ENCODE measurements at places on chromosomes 3 and 15.

DNA sequence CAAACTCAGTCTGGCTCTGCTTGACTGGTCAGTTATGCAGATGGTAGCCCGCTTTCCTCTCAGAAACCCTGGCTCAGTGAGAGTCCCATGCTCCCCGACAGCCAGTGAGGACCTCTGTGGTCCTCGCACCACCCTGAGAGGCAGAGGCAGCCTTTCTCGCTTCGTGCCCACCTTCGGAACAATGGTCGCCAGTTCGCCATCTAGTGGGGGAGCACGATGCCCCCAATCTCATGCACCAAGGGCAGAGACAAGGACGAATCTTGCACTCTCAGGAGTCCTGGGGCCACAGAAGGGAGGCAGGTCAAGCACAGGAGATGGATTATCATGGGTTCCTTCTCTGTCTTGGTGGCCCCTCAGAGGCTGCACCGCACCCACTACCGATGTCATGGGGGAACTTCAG lies 75.2 kb downstream of the RHCG start:
- DNase-seq = no peak

DNA sequence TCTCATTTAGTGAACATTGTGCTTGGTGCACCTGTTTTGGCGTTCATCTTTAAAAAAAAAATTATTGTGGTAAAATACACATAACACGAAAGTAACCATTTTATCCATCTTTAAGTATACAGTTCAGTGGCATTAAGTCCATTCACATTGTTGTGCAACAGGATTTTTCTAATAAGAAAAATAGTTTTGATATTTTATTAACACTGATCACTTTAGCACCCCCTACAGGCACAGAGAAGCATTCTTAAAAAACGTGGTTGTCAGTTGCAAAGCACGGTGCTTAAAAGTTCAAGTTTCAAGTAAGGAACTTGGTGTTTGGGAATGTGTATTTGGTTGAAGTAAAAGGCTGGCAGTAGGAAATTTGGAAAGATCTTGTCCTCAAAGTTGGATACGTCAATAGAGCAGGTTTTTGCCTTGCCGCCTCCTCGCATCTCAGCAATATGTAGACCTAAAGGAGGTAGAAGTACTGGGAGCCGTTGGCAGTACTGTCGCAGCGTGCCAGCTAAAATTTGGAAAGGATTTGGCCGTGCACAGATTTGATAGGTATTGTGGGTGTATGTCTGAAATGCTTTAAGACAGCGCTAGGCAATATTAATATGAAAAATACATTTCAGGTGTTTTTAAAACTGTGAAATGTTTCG lies 110.4 kb downstream of the LRRC28 start:
- no peak for DNase-seq

GRCh38 chr15:94228611-94229010 lies 2.8 kb upstream of the MCTP2 start:
- DNase-seq = no peak

DNA sequence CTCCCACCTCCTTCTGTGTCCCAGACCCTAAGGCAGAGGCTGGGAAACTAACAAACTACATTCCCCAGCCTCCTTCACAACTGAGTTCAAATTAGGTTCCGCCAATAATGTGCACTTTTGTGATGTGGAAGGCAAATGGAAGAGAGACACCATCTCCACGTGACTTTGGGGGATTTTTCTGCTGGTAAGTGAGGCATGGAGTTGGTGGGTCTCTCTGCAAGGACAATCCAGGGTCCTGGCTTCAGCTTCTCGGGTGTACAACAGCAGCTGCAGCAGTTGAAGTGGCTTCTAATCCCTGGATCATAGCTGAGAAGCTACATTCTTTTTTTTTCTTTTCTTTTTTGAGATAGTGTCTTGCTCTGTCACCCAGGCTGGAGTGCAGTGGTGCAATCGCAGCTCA lies 58.9 kb upstream of the GATA2 start:
- DNase-seq = no peak

DNA sequence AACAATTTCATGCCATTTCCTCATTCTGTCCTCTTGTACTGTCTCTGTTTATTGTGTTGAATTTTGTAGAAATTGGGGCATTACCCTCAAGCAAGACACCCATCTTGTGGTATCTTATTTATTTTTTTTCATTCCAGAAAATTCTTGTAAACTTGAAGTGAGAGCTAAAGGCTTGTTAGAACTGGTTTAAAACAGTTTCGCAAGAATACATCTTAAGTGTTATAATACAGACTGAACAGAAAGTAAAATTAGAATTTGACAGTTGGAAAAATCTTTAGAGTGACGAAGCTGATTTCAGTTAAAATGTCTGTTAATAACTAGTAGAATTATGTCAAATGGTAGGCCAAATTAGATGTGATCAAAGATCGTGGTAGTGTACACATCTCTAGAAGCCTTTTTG lies 26.9 kb downstream of the RNF13 start:
- no peak for DNase-seq

DNA sequence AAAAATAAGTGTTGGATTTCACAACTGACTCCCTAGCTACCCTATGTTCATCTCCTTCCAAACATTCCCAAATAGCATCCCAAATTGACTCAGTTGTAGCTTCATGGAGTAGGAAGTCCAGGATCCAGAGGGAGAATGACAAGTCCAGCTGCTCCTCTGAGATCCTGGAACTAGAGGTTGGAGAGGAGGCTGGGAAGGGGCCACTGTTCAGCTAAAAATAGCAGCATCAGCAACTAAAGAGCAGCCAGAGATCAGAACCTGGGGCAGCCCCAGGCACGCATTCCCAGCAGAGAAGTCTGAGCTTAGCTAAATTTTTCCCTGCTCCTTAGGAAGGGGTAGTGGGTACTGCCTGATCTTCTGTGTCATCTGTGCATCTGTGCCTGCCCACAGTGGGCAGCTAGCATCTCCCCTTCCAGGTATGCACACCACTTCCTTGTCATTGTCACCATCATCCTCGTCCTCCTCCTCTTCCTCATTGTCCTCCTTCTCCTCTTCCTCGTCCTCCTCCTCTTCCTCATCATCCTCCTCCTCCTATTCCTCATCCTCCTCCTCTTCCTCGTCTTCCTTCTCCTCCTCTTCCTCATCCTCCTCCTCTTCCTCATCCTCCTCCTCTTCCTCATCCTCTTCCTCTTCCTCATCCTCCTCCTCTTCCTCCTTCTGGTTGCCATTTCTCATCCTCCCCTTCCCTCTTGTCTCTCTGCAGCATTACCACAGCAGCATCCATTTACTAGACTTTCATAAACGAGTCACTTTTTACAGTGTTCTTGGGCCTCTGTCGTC lies 152.3 kb upstream of the ROPN1 start:
- DNase-seq = no peak

GRCh38 chr3:152120601-152121269 lies 148.0 kb upstream of the MBNL1 start:
- DNase-seq = no peak
